CD14-positive monocyte (primary cell): ENCODE measurements at places on chromosomes 11 and 22.
A peak's percentile ranks its signal among the peaks of the same experiment; 100 is the strongest.

GRCh38 chr11:63872800-63873197, 33.9 kb downstream of the MARK2 start:
- DNase-seq, result no peak

DNA sequence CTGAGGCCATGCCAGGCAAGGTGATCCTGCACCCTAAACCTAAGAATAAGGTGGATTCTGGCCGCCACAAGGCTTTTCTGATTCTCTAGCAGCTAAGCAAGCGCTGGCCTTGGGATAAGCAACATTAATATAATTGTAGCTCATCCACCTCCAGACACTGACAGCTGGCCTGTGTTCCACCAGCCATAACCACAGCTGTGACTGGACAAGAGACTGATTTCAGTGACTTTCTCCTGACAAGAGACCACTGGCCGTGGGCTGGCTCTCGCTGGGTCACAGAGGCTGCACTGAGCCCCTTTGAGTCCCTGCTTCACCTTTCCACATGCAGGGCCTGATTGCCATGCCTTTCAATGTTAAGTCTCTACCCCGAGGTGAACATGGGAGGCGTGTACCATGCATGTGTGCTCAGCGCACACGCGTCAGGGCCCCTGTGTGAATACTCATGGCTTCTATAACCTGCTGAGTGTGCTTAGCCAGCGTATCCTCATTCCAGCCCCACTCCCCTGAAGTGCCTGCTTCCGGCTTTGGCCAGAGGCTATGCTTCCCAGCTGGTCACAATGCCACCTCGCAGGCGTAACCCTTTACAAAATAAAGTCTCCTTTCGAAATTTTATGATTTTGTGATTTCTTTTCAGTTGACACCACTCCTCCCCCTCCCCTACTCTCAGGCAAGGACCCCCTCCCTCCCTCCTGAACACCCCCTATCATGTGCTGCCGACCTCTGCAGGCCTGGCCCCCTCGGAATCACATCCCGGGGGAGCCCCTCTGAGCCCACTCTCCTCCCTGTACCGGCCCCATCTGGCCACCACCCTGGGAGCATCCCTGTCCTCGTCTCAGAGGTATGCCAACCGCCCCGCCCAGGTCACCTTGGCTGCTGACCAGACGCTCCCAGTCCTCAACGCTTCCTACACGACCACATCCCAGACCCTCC, 128.1 kb downstream of the CTTN start:
- DNase-seq, result no peak

GRCh38 chr11:10592331-10592730, 23.9 kb upstream of the LYVE1 start:
- DNase-seq, result peak; percentile 90

DNA sequence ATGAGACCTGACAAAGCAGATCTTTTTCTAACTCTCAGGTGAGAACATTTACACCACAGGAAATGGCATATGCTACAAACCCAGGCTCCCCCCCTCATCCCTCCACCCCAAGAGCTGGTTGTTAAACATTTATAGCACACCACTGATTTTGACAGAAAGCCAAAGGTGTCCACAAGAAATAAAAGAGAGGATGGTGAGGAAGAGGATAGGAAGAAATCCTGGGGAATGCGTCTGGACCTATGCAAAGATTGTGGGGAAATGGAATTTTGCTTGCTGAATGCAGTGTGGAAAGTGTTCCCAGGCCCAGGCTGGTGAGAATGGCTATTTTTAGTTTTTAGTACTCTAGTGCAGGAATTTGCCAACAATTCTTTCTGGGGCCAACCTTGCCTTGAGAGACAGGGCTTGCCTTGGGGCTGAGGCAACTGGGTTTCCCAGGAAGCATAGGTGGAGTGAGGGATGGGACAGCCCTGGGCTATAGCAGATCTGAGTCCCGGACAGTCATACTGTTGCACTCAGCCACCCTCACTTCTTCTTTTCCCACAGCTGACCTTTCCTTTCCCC, 163.9 kb downstream of the ADAMTS15 start:
- DNase-seq, result peak; percentile 5

DNA sequence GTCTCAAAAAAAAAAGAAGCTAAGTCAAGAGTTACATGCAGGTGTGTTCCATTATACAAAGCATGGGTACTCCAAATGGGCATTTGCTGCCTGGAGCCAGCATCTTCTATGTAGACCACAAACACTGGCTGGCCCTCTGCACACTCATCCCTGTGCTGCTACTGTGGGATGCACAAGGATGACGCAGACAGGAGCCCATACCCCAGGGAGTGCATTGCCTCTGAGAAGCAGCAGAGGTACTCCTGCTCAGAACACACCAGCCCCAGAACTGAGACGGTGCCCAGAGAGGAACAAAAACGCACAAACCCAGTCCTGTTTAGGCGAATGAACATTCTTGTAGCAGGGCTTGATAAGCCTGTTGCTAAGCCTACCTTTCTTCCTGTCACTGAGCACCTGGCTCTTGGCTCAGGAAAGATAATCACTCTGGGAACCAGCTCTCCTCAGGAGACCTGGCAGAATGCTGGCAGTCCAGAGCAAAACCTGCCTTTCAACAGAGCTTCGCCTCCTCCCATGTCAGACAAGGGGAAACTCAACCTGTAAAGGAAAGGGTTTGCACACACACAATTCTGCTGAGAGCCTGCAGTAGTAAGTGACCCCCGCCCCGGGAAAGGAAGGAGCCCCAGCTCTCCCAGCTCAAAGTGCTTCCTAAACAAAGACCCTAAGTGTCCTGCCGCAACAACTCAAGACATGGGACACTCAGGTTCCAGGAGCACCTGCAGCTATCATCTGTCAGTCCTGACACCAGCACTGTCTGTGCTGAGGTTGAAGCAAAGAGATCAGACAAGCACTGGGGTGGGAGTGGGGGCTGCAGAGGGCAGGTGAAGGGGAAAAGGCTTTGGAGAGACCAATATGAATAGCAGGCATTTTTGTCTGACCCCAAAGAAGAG, 145.7 kb downstream of the TENM4 start:
- DNase-seq, result no peak

- peak; percentile 40 for DNase-seq
Observed at GRCh38 chr11:67640021-67640757, 626 bp upstream of the TBX10 start.

DNA sequence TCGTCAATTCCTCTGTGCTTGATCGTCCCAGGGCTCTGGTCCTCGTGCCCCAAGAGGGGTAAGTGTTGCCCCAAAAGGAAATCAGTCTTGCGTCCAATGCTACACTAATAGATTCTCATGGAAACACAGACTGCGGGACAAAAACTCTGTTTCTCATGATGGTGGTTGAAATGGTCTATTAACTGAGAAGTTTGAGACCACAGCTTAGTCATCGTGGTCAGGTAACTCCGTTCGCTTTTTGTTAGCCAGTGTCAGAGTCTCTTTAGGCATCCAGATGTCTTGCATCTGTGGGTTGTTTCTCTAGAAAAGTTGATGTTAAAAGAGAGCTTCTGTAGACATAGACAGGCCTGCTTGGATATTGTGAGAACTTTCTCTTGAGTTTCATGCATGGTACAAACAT, 104.6 kb upstream of the SORL1-AS1 start:
- DNase-seq, result no peak
